ENCODE measurements at places on chromosomes 7 and 10.

DNA sequence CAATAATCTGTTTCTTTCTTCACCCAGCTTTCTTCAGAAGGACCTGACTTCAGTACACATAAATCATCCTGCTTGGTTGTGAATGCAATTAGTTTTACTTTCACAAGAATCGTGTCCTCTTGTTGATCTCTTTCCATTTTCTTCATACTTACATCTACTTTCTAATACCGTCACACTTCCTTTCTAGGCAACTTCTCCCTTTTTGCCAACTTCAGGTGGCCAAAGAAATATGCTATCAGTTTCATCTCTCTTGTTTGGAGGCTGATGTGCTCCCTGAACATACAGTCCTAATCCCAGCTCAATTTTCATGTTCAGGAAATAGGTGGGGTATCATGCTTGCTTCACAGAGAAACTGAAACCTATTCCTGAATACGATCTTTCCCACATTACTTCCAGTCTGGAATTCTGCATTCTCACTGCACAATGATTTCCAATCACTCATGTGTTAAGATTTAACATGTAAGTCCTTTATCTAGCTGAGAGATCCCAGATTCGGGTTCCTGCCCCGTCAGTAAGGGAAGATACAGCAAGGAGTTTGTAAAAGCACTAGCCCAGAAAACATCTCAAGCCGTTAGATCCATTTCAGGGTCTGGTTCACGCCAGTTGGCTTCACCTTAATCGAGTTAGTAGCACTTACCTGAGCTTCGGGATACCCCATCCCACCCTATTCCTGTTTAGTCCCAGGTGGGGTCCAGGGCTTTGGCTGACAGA lies 994 bp downstream of the SLC25A28 start:
- peak; percentile 31 for DNase-seq

DNA sequence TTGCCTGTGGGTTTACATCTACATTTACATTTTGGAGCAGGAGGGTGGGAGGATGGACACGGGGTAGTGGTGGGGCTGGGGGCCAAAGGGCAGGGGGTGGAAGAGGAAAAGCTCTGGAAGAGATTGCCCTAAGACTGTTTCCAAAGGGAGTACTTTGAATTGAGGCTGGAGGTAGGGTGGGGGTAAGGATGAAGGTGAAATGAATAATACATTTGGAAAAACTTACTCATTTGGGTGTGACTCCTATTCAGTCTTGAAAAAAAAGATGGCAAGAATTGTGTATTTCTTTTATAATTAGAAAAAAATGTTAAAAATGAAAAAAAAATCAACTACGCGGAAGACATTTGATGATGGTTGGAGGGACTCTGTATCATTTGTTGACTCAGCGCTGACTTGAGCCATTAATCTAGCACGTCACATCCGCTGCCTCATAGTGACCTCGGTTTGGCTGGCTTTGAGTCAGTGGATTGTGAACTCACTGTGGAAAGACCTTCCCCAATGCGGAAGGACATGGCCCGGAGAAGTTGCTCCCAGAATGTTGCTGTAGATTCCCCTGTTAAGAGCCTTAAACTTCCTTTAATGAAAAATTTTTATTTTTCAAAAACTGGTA lies 2.8 kb downstream of the FAM180A start:
- DNase-seq: peak; percentile 98

- no peak for DNase-seq
Measured at GRCh38 chr7:39259391-39260003, 281.8 kb downstream of the POU6F2 start.

DNA sequence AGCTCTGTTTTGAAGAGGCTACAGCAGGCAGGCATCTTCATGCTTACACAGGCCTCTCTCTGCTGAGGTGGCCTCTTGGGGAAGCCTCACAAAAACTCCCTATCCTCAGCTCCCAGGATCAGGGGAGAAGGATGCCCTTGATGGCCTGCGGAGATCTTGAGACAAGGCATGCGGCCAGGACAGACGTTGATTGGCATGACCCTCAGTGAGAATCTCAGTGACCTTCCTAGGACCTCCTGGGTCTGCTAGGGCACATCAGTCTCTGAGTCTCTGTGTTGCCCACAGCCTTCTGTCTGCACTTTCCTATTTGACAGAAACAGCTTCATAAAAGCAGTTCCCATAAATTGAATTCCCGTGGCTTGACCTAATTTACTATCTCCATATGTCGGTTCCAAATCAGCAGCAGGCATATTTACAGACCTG lies 1005.8 kb upstream of the C7orf33 start:
- no peak for DNase-seq

DNA sequence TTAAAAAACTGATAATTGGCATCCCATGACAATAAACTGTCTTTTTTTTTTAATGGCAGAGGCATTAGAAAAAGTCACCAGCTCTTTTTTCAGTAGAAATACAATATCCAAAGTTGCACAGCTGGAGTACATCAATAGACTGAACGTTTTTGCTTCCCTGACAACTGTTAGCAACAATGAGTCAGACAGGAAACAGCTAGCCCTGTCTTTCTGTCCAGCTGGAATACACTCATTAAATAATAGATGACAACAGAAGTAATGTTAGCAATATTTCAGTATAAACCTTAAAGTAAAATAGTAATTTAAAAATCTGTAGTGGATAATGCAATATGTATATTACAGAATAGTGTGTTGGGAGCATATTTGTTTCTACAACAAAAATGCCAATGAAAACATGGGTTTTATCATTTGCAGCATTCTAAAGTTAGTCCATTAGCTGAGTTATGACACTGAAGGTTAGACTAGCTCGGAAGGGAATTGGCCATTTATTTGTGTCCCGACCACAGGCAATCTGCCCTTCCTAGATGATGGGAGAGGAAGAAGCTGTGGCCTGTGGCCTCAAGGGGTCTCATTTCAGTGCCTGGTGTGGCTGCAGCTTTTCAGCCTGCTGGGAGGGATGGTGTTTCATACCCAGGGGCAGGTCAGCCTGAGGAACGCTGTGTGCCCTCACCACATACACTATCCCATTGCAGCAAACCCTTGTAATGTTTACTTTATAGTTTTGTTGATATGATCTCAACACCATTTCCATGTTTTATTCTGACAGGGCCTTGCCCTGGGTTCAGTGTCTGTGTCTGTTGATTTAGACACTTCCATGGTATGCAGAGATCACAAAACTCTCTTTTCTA lies 173.3 kb downstream of the SLC16A9 start:
- peak; percentile 88 for DNase-seq

- DNase-seq: peak; percentile 31
Measured at GRCh38 chr7:15972862-15973275, 286.4 kb upstream of the MEOX2 start.

DNA sequence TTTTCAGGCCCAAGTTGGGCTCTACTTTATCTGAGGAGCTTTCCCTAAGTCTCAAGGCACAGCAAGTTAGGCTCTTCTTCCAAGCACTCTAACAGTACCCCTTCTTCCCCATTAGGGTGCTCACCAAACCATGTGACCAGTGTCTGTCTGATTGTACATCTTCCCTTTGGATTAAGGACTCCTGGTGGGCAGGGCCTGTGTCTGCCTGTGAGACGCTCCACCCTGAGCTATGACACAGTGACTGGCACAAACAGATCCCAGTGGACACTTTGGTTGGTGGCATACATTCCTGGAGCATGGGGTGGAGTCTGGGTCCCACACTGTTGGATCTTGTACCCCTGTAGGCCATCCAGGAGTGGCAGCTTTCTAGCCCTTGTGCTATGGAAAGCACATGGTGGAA lies 23.8 kb downstream of the PLPP4 start:
- DNase-seq: no peak

DNA sequence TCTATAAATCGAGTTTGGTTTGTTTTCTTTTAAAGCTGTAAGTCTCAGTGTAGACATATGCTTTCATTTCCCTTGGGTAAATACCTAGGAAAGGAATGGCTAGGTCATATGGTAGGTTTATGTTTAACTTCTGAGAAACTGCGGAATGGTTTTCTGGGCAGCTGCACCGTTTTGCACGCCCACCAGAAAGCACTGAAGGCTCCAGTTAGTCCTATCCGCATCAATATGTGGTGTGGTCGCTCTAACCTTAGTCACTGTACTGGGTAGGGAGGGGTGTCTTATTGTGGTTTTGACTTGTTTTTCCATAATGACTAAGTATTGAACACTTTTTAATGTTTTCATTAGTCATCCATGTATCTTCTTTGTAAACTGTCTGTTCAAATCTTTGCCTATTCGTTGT lies 279.5 kb upstream of the AKR1E2 start:
- peak; percentile 25 for DNase-seq

All from AG10803 (cell line).